Upper lobe of left lung (tissue), 6 donors: ENCODE measurements at places on chromosomes 7 and 10. TPM values are rescaled to one million over a fixed set of nuclear protein-coding genes. Genes with fewer than 3 reads are reported as not detected.
A peak's percentile ranks its signal among the peaks of the same experiment; 100 is the strongest.

Gene FAM25A
- not detected for total RNA-seq

Gene DYNC1I1
- 0.46 TPM for total RNA-seq

Gene CLEC5A
- total RNA-seq: 6.3 TPM

Gene WASHC2A
- 43.7 TPM for total RNA-seq

Gene CYP2C18
- 0.30 TPM for total RNA-seq

Gene MCM10
- total RNA-seq: not detected

Gene MACROH2A2
- total RNA-seq: 5.2 TPM

Gene CEP41
- 5.3 TPM for total RNA-seq

GRCh38 chr7:36062154-36062815 lies 90.8 kb upstream of the EEPD1 start:
- H3K27me3 ChIP-seq: no peaks in the 10 kb centered on the region
- H3K4me1 ChIP-seq: no peaks in the 10 kb centered on the region
- H3K27ac ChIP-seq: no peak overlapping the region
- DNase-seq: no peak

- H3K36me3 ChIP-seq: no peaks in the 10 kb centered on the region
- DNase-seq: no peak
- no peaks in the 10 kb centered on the region for H3K27me3 ChIP-seq
- no peaks in the 10 kb centered on the region for H3K4me1 ChIP-seq
- no peak overlapping the region for H3K4me3 ChIP-seq
Measured at GRCh38 chr7:50166997-50167965, 74.2 kb upstream of the ZPBP start.

DNA sequence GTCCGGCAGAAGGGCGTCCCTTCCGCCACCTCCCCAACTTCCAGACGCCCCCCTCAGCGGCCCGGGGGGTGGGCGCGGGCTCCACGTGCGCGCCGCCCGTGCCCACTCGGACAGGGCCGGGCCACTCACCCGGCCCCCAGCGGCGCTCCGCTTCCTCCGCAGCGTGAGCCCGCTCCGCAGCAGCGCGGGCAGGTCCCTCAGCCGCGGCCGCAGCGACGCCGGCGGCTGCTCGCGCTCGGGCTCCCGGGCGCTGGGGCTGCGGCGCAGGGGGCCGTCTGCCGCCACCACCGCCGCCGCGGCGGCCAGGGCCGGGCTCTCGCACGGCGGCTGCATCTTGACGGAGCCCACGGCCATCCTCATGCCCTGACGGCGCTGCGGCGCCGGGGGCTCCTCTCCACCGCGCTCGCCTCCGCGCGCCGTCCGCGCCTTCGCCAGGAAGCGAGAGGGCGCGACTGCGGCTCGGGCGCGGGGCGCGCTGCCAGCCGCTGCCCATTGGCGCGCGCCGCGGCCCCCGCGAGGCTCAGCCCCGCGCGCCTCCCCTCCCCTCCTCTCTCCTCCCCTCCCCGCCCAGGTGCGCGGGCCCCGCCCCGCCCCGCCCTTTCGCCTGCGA lies at the start of gene RAPGEF5:
Gene RAPGEF5 (minus strand): TSS at position 454 of the 610 bp plus-strand sequence. CDS start 94 bp downstream, at position 360.
- H3K27ac ChIP-seq: peak within 1 kb of the TSS; percentile 84
- peak; percentile 90 for DNase-seq
- peaks cover 15% of the 10 kb centered on the region for H3K4me1 ChIP-seq
- peak within 1 kb of the TSS; percentile 69 for H3K4me3 ChIP-seq
- H3K27me3 ChIP-seq: no peaks in the 10 kb centered on the region

DNA sequence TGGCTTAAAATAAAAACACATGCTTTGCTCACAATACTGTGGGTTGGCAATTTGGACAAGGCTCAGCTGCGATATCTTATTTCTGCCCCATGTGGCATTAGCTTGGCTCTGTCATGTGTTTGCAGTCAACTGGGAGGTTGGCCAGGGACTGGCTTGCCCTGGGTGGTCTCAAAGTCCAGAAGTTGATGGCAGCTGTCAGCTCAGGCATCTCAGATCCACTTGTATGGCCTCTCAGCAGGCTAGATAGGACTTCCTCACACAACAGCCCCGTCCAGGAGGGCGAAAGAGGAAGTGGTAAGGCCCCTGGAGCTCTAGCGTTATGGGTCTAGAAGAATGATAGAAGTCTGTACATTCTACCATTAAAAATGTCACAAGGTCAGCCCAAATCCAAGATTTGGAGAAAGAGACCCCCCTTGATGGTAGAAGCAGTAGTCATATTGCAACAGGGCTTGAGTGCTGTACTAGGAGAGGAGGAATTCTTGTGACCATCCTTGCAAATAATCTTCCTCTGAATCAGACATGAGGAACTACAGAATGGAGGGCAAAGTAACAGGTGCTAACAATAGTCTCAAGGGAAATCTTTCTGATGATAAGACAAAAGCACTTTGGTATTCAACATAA lies 166.2 kb downstream of the FAM107B start:
- H3K4me3 ChIP-seq: no peak overlapping the region
- DNase-seq: no peak
- peaks cover 13% of the 10 kb centered on the region for H3K4me1 ChIP-seq
- no peaks in the 10 kb centered on the region for H3K27me3 ChIP-seq

DNA sequence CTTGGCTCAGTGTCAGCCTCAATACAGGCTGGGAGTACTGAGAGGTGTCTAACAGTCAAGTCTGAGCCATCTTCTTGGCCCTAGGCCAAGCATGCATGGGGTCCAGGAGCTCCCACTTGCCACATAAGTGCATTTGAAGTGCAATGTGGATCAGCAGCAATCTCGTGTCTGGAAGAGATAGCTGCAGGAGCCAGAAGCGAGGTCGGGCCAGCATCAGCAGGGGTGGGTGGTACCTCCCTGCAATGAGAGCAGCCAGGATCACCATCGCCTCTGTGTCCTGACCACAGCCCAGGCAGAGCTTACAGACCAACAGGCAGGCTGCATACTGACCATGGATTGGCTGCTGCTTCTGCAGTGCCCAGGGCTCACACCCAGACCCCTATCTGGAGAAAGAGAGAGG lies 83.0 kb upstream of the CXCL12 start:
- H3K4me1 ChIP-seq: no peaks in the 10 kb centered on the region
- H3K36me3 ChIP-seq: no peaks in the 10 kb centered on the region
- H3K4me3 ChIP-seq: no peak overlapping the region
- no peaks in the 10 kb centered on the region for H3K27me3 ChIP-seq
- H3K27ac ChIP-seq: no peak overlapping the region

GRCh38 chr7:94888551-94888950 lies 18.8 kb upstream of the PPP1R9A start:
- peak; percentile 34 for DNase-seq
- H3K4me1 ChIP-seq: no peaks in the 10 kb centered on the region
- H3K27me3 ChIP-seq: no peaks in the 10 kb centered on the region
- H3K36me3 ChIP-seq: no peaks in the 10 kb centered on the region
- no peak overlapping the region for H3K4me3 ChIP-seq

DNA sequence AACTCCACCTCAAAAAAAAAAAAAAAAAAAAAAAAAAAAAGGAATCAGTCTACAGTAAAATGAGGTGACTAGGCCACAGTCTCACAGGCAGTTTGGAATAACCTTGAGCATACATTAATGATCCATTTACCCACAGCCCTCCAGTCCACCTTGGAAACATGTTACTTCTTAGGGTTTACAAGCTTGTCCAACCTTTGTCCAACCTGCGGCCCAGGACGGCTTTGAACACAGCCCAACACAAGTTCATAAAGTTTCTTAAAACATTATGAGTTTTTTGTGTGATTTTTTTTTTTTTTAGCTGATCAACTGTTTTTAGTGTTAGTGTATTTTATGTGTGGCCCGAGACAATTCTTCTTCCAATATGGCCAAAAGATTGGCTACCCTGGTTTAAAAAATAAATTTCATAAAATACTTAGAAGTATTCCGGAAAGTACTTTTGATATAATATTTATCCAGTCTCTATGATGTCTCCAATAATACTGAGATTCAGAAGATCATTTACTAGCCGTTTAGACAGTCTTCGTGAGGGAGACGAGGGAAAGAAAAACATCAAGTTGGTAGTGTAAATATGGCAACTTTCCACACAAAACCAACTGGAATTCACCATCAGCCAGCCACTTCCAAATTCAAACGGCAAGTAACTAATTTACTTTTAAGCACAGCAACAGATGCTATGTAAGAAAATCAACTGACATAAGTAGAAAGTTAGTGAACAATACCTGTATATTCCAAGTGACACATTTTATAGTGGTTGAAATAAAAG lies 9.9 kb downstream of the BAZ1B start:
- H3K27me3 ChIP-seq: no peaks in the 10 kb centered on the region
- H3K4me1 ChIP-seq: peaks cover 11% of the 10 kb centered on the region
- H3K36me3 ChIP-seq: peaks cover 38% of the 10 kb centered on the region
- no peak for DNase-seq

DNA sequence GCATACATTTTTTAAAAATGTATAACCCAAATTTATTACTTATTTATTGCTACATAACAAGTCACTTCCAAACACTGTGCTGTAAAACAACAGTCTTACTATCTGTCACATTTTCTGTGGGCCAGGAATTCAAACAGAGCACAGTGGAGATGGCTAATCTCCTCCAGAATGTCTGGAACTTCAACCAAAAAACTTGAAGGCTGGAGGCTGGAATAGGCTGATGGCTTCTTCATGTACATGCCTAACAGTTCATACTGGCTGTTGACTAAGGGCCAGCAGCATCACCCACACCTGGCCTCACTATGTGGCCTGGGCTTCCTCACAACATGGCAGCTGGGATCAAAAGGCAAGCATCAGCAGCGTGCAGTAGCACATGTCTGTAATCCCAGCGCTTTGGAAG lies 92.4 kb upstream of the KMT2E start:
- no peaks in the 10 kb centered on the region for H3K27me3 ChIP-seq
- H3K4me3 ChIP-seq: no peak overlapping the region
- H3K27ac ChIP-seq: no peak overlapping the region
- peaks cover 7% of the 10 kb centered on the region for H3K4me1 ChIP-seq
- no peak for DNase-seq

GRCh38 chr7:55465691-55466090 lies 100.6 kb downstream of the LANCL2 start:
- H3K36me3 ChIP-seq: no peaks in the 10 kb centered on the region
- DNase-seq: no peak
- H3K4me1 ChIP-seq: no peaks in the 10 kb centered on the region

DNA sequence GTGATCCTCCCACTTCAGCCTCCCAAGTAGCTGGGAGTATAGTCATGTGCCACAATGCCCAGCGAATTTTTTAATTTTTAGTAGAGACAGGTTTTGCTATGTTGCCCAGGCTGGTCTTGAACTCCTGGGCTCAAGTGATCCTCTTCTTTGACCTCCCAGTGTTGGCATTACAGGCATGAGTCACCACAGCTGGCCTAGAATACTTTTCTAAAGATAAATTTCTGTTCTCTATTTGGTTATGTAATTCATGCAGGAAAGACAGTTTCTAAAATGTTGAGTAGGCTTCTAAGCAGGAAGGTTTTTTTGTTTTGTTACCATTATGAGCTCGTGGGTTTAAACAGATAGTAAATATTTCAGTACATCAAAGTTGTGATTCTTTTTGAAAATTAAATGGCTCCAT lies 5.0 kb downstream of the RBAK start:
- no peak overlapping the region for H3K27ac ChIP-seq
- peaks cover 3% of the 10 kb centered on the region for H3K4me1 ChIP-seq
- no peak for DNase-seq
- H3K36me3 ChIP-seq: peaks cover 7% of the 10 kb centered on the region
- H3K27me3 ChIP-seq: no peaks in the 10 kb centered on the region
- no peak overlapping the region for H3K4me3 ChIP-seq

DNA sequence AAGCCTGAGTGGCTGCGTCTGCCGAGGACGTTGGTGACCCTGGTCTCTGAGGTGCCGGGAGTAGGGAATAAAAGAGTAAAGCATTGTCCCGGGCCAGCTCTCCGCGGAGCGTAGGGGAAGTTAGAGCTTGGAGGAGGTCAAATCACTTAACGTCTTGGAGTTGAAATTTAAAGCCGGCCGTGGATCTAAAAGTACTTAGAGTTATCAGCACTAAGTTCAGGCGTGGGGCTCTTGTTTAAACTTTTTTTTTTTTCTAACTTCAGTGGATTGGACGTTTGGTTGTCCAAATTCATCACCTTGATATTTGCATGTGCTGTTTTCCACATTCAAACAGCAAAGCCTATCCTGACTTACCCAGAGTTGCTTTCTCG lies 700 bp downstream of the NIPSNAP2 start:
- H3K27ac ChIP-seq: peak overlapping the region; percentile 95
- H3K4me3 ChIP-seq: peak overlapping the region; percentile 38
- peaks cover 21% of the 10 kb centered on the region for H3K4me1 ChIP-seq
- no peaks in the 10 kb centered on the region for H3K27me3 ChIP-seq

GRCh38 chr10:124130198-124130900 lies 37.0 kb upstream of the CHST15 start:
- no peaks in the 10 kb centered on the region for H3K36me3 ChIP-seq
- H3K4me3 ChIP-seq: no peak overlapping the region
- no peaks in the 10 kb centered on the region for H3K4me1 ChIP-seq
- no peak for DNase-seq
- no peak overlapping the region for H3K27ac ChIP-seq

DNA sequence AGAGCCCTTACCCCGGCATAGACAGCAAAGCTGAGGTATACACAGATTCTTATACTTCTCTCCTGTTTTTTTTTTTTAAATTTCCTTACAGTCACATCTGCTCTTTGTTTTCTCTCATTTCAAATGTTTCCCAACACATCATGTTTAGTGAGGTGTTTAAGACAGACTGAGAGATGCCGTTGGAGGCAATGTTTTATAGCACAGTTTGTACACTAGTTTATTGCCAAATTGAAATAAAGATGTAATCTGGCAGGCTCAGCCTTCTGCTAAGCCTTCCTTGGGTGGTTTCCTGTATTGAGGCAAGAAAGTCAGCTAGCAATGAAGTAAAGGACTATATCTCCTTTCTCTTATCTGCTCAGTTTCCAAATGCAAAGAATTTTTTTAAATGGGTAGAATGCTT lies 393.4 kb downstream of the SORCS1 start:
- no peak overlapping the region for H3K27ac ChIP-seq
- no peaks in the 10 kb centered on the region for H3K27me3 ChIP-seq
- DNase-seq: no peak
- no peaks in the 10 kb centered on the region for H3K4me1 ChIP-seq

- H3K4me3 ChIP-seq: no peak overlapping the region
- H3K27ac ChIP-seq: no peak overlapping the region
- no peaks in the 10 kb centered on the region for H3K4me1 ChIP-seq
- H3K27me3 ChIP-seq: no peaks in the 10 kb centered on the region
- H3K36me3 ChIP-seq: no peaks in the 10 kb centered on the region
- DNase-seq: no peak
Measured at GRCh38 chr7:70630818-70631457, 501.0 kb upstream of the GALNT17 start.

GRCh38 chr7:47482013-47482875 lies 99.7 kb downstream of the TNS3 start:
- DNase-seq: peak; percentile 63
- no peaks in the 10 kb centered on the region for H3K27me3 ChIP-seq

- H3K36me3 ChIP-seq: no peaks in the 10 kb centered on the region
- H3K4me1 ChIP-seq: no peaks in the 10 kb centered on the region
- H3K27me3 ChIP-seq: no peaks in the 10 kb centered on the region
Measured at GRCh38 chr10:77531441-77532001, 106.1 kb downstream of the KCNMA1 start.

GRCh38 chr10:88953662-88954061 lies 1.1 kb upstream of the ACTA2 start:
- no peaks in the 10 kb centered on the region for H3K36me3 ChIP-seq
- H3K4me3 ChIP-seq: no peak overlapping the region
- H3K4me1 ChIP-seq: no peaks in the 10 kb centered on the region
- no peak overlapping the region for H3K27ac ChIP-seq
